ENCODE measurements at places on chromosomes 11 and 22.

DNA sequence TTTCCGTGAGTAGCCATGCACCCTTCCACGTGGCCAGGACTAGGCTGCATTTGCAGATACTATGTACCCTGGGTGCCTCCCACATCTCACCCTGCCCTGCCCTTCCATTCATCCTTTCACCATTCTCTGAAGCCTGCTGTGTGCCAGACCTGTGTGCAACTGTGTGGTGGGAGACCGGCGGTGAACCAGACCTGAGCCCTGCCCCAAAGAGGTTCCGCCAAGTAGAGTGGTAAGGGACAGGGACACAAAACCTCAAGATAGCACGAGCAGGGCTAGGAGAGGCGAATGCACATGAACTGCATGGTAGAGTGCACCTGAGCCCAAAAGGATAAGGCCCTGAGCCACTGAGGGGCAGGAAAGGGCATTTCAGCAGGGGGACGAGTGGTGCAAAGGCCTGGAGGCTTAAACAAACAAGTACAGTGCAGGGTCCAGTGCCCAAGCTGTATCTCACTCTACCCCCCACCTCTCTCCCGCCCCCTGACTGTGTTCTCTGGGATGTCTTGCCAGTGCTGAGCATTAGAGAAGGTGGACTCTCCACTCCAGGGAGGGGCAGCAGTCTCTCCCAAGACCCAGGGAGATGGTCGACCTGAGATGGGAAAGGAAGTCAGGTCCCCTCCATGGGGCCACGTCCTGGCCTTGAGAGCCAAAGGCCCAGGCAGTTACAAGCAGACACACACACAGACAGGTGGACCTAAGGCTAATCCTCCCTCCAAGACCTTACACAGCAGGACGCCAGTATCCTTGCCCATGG is 14.1 kb upstream of the ARAP1 start:
- no peak for DNase-seq

GRCh38 chr11:69300120-69301060 is 6.4 kb downstream of the MYEOV start:
- DNase-seq, result peak; percentile 95

- no peak for DNase-seq
These were observed 111.1 kb downstream of the CTTN start for GRCh38 chr11:70509476-70509875.

- DNase-seq, result no peak
These were observed 110.0 kb downstream of the TP53I11 start for GRCh38 chr11:44840521-44841251.

GRCh38 chr22:36860821-36861659 is at the start of gene NCF4:
TSS of gene NCF4 (plus strand) at chr22:36861006. CDS start at chr22:36861172, 166 bp downstream.
- no peak for DNase-seq

DNA sequence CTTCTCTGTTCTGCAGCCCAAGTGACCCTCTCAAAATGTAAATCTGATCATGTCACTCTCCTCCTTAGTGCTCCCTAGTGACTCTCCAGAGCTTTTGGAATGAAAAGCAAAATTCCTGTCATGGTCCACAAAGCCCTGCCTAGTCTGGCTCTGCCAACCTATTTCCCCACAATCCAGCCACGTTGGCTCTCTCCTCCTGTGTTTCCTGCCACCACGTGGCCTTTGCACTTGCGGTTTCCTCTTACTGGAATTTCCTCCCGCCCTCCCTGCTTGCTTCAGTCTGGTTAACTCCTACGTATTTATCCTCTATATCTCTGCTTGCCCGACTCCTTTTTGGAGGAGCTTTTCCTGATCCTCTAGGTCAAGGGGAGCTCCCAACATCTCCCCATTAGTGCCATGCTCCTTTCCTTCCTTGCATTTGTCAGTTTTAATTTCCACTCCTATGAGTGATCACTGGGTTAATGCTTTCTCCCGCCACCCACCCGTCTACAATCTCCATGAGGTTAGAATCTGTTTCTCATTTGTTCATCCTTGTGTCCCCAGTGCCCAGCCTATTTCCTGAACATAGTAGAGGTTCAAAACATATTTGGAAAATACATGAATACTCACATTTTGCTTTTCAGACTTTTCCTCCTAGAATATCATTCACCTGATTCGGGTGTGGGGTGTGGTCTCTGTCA is 11.5 kb downstream of the NNMT start:
- peak; percentile 94 for DNase-seq

- DNase-seq, result peak; percentile 37
These were observed 859 bp upstream of the KRTAP5-5 start for GRCh38 chr11:1628506-1629325.

DNA sequence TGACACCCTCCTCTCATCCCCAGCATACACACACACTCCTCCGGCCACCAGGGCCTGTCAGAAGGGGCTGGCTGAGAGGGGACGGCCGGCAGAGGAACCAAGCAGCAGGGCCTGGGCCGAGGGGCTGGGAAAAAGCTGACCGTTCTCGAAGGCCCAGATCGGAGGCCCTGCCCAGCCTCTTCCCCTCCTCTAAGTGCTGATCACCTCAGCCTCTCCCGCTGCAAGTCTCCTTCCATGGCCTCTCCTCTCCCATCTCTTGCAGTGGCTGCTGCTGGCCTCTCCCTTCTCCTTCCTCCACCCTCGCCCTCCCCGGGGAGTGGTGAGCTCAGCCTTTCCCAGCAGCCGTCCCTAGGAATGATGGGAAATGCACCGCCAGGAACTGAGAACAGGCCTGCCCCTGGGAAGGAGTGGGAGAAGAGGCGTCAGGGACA is 39.6 kb downstream of the ARRB1 start:
- peak; percentile 76 for DNase-seq

DNA sequence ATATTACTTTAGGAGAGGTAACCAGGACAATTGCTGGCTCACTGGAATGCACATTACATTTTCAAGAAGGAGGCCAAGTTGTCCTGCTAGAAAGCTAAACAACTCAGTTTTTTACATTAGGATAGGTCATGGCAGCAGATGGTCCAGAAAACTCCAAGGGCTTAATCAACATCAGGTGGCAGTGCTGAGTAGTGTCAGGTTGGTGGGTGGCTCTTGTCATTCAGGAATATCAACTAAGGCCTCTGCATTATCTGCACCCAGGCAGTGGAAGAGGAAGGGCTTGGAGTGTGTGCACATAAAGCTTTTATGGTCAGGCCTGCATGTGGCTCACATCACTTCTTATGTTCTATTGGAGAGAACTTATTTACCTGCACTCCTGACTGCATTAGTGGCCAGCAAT is 32.2 kb upstream of the OR4B1 start:
- DNase-seq, result no peak
